ENCODE measurements at places on chromosomes 3 and 15.

GRCh38 chr3:22117091-22117490 lies 366.1 kb upstream of the ZNF385D start:
- DNase-seq, result no peak

GRCh38 chr3:23271876-23272741 lies 69.0 kb downstream of the UBE2E2 start:
- no peak for DNase-seq

GRCh38 chr3:170534227-170534626 lies 51.6 kb downstream of the SLC7A14 start:
- DNase-seq, result no peak

DNA sequence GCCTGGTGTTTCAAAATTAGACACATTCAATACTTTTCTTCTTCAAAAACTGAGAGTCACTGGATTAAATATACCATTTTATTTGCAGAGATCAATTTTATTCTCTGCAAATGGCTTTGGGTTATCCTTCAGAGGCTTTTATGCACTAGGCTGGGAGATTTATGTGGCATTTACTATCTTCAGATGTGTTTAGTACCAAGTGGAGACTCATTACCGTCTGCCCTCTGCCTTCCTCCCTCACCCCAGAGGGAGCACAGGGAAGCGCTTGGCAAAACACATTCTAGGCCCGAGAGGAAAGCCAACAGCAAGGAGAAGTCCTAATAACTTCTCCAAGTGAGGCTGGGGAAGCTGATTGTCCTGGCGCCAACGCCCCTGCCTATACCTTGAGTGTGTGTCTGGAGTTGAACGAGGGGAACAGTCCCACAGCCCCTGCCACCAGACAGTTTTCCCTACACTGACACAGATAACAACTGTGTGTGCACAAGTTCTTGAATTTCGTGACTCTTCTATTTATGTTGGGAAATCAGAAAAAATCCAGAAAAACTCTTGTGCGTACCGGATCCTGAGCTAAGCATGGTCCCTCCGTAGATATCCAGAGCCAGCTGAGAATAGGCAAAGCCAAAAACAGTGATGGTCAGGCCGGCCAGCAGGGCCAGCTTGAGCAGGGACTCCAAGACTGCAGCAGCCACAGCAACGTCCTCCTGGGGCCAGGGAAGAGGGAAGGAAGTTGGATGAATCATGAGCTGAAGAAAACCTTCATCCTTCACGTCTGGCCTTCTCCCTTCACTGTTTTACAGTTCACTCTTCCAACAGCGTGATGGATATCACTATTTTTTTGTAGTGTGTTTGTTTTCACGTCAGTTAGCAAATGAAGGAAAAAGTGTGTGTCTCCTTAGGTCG lies 26.6 kb downstream of the RFT1 start:
- no peak for DNase-seq

GRCh38 chr15:31162721-31163510 lies 61.4 kb upstream of the TRPM1 start:
- no peak for DNase-seq

GRCh38 chr15:35195649-35196048 lies 110.6 kb upstream of the NANOGP8 start:
- no peak for DNase-seq

- DNase-seq, result no peak
Observed at GRCh38 chr3:146163584-146163983, 2.6 kb upstream of the PLOD2 start.

- no peak for DNase-seq
Observed at GRCh38 chr3:101778385-101779046, 495 bp upstream of the NXPE3 start.

- DNase-seq, result no peak
Observed at GRCh38 chr3:89320186-89320585, 212.8 kb downstream of the EPHA3 start.

DNA sequence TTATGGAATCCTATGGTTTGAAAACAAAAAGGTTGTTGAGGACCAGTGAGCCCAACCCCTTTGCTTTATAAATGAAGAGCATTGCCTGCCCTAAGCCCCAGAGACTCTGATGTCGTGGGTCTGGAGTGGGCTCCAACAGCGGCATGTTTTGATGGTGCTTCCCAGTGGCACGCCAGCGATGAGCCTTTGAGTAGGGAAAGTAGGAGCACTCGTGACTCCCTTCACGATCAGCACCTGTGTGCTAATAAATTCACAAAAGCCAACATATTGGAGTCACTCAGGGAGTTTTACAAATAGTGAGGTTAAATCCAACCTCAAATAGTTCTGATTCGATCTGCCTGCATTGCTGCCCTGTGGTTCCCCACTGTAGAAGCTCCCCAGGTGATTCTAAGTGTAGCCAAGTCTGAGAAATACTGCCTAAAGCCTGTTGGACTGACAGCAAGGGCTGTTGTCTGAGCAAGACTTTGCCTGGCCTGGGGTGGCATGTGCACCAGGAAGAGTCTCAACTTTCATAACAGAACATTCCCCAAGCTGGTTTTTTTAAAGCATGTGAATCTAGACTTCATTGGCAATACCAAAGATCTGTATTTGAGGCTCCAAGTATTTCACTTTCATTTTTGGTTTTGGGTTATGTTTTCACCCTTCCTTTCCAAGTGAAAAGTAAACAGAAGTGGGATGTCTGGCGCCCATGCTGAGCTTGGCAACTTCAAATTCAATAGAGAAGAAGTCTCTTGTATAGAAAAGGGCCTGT lies 9.9 kb downstream of the CCR5 start:
- DNase-seq, result no peak

DNA sequence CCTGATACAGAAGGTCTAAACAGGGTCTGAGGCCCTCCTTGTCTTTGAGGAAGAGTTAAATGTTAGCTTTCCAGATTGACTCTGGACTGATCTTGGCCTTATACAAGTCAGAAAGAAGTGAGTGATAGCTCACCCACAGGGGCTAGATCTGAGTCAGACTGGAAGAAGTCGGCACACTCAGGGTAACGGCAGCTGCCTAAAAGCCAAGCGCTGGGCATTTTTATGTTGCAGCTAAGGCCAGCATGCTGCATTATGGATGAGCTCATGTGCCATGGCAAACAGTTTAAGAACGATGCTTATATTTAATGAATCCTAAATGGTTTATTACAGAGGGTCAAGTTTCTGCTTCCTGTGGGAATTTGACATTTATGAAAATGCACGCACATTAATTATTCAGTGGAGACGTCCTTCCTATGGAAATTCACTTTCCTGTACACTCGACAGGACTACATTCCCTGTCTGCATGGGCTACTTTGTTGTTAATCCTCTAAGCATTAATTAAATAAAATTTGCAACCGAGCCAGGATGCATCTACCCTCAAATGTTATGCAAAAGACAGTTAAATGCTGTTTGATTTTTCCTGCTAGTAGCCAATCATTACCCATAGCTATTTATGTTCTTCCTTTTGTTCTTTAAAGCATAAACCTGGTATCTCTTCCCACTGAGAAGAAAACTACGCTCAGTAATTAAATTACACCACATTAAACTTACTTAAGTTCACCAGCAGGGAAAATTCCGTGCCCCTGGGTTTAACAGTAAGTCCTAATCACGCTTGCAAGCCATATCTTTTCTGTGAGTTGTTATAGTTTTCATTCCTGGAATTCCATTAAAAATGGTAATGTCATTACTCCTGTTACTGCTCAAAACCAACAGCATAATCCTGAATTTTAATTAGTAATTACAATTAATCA lies 762.7 kb upstream of the CFAP20DC start:
- DNase-seq, result no peak

- no peak for DNase-seq
Observed at GRCh38 chr15:77118882-77119321, 48.0 kb upstream of the TSPAN3 start.

GRCh38 chr15:69979262-69979661 lies 118.5 kb downstream of the TLE3 start:
- DNase-seq, result no peak

- no peak for DNase-seq
Observed at GRCh38 chr3:79405183-79405582, 362.6 kb downstream of the ROBO1 start.

DNA sequence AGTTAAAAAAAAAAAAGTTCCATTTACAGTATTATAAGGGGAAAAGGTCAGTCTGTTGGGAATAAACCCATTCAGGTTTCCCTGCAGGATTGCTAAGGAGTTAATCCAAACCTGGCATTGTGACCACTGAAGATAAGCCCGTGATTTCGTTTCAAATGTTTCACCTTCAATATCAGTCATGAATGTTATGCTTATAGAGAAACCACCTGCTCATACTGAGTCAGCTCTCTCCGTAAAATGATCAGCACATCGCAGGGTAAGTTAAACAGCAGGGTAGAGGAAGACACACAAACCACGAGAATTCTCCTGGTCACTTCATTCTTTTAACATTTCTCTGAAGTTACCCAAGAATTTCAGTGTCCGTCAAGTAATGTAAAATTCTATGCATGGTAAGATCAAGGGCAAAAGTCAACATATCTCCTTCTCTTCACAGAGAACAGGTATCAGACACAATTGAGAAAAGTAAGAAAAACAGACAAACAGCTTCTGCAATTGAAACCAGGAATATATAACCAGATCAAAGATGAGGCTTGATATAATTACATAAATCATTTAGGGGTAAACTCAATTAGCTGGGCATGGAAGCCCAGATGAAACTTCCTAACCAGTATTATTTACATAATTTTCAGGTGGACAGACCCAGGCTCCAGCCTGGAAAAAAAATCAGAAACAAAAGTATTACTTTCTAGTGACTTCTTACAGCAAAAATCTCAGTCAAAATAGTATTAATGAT lies 67.6 kb upstream of the ARHGEF3 start:
- no peak for DNase-seq

DNA sequence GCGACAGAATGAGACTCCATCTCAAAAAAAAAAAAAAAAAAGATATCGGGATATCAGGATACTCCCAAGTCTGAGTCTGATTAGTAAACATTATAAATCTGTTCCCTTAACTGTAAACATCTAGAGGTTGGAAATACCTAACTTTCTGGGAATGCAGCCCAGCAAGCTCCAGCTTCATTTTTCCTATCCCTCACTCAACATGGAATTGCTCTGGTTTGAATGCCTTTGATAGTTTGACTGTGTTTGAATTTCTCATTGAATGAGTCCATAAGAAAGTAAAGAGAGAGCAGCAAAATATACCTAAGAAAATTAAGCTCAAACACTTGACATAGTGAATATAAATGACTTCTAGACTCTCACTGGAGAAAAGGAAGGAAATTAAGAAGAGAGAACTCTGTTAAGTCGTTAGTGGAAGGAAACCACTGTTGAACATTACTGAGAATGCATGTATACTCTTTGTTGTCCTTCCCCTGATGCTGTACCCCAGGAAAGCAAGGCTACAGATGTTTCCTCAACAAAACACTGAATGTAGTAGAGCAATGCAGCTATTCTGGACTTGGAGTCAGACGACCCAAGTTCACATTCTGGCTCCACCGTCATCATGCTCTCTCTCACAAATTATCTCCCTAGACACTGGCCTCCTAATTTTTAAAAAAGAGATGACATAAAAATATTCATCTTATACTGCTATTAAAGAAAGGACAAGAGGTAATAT lies 62.4 kb downstream of the CD200 start:
- DNase-seq, result no peak

GRCh38 chr3:126340943-126341754 lies 16.1 kb downstream of the KLF15 start:
- no peak for DNase-seq

DNA sequence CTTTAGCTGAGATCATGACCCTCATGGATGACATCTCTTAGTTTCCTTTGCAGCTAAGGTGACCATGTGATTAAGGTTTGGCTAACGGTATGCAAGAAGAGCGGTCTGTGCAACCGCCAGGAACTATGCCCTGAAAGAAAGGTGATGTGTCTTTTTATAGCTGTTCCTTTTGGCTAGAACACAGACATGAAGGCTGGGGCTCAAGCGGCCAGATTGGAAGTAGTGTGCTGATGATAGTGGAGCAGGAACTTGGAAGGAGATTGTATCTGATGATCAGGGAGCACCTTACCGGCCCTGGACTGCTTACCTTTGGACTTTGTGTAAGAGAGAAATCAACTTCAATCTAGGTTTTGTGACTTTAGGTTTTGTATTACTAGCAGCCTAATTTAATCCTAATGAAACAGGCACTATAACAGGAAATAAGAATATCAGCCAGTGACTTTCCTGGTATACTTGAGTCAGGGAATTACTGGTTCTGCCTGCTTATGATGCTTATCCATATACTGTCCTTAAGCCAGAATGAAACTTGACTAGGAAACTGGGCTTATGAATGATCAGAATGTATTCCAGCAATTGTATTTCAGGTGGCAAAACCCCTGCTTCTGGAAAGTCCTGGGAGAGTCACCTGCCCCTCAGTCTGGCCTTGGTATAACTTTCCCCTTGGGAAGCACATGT lies 164.3 kb upstream of the LRIG1 start:
- DNase-seq, result no peak

- DNase-seq, result no peak
Observed at GRCh38 chr3:78917536-78917935, 850.3 kb downstream of the ROBO1 start.

DNA sequence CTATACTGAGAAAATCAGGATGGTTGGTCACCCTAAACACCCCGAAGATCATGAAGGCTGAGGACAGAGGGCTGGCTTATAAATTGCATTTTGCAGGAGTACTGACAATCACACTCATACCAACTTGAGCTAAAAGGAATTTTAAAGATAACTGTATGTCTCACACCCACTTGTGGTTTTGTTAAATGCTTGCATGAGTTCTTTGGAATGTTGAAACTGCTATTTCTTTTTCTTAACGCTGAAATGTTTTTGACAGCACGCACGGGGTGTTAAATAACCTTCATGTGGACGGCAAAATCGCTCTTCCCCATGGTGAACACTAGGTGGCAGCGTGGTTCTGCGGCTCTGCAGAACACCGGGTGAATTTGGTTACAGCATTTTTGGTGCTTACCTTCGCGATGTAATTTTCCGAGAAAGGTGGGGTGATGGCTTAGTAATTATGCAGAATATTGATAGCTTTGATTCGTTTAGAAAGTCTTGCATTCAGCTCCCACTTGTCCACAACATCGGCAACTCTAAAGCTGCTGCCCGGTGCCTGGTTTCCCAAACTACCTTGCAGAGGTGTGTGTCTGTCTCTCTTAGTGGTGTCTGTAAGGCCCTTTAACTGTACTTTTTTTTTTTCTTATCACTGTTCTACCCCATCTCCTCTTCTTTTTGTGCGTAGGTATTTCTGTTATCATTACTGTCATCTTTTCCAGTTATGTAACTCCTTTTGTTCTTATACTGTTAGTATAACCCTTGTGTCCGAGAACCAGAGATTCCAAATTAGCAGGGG lies 51.7 kb downstream of the ARNT2 start:
- DNase-seq, result peak; percentile 6

DNA sequence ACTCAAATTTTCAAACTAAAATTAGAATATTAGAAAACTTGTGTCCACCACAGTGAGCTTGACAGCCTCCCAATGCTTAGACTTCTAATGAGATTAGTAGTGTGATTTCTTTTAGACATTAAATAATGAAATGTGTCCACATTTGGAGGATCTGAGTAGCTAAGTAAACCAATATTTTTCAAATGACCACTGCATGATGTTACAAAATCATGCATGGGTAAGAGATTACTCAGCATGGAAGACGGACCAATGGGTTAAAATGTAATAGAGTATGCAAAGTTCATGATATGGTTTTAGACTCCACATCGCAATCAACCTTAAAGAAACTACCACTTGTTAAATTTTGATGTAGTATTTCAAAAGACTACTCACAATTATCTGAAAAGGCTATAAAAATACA lies 130.6 kb downstream of the IMPG2 start:
- DNase-seq, result no peak

- DNase-seq, result no peak
Observed at GRCh38 chr3:149460117-149460516, 14.4 kb upstream of the TM4SF4 start.
